Hematopoietic multipotent progenitor cell treated with erythropoietin and hydrocortisone succinate and interleukin-3 and kit ligand, for 8 days (in vitro differentiated cells): ENCODE measurements at places on chromosomes 2 and 18.

DNA sequence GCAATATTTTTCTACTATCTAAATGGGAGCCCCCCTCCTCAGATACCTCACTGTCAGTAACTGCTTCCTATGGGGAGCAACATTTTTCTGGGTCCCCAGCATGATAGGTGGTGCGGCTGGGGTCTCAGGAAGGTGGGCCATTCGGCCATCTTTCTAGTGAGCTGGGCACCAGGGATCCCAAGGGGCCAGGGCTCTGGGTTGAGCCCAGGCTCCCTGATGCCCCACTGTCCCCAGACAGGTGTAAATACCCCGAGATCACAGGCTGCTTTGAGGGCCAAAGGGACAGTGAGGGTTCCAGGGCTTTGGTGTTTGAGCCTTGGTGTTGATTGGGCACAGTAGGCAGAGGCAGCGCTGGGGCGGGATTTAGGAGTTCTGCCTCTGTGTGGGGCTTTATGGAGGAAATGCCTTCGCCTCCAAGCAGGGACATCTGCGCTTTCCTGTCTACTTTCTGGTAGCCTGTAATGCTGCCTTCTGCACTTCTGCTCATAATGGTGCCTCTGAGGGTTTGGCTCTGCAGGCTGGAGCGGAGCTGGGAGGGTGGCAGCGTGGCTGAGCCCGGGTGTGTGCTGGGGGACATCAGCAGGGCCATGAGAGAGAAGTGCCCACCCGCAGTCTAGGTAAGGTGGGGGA lies 5.3 kb downstream of the ITM2C start:
- no peak for DNase-seq

DNA sequence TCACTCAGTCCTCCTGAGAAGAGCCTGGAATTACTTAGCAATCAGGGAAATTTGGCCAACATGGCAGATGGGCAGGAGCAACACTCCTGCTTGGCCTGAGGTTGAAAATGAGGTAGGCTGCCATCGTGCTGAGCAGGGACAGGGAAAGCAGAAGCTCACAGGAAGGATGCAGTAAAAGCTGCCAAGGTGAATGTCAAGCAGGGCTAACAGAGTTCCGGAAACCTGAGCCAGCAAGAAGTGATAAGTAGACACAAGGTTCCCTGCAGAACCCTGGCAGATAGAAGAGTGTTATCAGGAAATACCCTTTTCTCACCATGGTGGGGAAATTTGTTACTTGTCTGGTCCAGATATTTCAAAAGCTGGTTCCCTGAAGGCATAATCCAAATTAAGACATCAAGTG lies 454.3 kb upstream of the MEX3C start:
- DNase-seq, result no peak

DNA sequence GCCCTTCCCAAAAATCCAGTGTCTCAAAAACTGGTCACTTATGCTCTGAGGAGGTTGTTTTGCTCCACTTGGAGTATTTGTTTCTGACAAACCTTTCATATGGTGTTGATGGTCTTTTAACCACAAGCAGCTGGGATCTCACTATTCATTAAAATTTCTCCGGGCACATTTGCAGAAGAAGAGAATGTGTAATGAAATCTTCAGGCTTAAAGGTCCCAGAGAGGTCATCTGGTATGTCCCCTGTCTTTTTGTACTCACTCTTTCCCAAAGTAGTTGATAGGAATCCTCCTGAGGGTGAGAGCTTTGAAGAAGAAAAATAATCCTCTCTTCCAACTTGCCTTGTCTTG lies 430.8 kb downstream of the SETBP1 start:
- no peak for DNase-seq

DNA sequence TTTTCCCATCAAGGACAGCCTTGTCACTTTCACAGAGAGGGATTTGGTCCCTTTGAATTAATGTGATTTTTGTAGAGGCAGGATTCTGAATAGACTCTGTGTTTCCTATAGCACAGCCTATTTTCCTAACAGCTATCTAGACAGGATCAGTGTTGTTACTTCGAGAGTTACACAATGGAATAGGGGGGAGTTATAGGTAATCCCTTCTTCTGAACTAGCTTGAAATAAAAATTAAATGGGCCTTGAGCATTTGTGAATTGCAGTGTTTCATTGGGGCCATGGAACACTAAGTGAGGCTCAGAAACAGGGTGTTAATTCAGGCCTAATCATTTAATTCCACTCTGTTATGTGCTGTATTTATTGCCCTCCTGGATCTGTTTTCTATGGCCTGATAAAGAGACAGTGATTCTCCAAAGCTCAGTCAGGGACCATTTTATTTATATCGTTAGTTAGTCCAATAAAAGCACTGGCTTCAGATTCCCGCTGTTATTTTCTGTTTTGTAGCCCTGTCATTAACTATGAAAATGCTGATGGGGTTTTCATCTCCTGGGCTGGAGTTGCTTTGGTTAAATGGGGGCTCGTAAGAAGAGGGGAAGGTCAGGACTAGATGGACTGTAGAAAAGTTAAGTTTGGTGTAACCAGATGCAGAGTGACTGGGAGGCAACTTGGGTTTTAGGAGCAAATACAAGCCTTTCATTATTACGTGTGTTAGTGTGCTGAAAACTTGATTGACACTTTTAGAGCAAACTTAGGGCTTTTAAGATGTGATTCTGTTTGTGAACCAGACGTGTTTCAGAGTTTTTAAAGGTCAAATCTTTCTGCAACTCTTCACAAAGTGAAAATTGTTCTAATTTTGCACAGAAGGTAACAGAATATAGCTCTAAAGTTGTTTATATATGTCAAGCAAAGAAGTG lies 461.0 kb upstream of the HNRNPA3 start:
- DNase-seq, result no peak
